ENCODE measurements at places on chromosomes 7 and 10.

DNA sequence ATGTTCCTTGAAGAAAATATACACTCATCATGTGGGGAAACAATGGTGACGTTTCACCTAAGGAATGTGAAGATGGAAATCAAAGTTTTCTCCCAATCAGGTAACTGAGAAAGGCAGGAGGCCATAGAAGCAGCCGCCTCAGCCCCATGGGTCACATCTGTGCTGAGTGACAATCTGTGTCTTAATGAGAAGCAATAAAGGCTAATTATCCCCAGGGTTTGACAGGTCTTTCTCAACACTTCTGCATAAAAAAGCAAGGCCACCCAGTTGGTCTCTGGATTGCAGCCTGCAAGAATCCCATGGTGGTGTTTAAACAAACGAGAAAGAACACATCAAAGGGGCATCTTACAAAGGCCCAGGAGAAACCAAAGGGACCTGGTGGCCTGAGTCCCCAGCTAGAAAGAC, 91.1 kb upstream of the TNS3 start:
- DNase-seq, result no peak

DNA sequence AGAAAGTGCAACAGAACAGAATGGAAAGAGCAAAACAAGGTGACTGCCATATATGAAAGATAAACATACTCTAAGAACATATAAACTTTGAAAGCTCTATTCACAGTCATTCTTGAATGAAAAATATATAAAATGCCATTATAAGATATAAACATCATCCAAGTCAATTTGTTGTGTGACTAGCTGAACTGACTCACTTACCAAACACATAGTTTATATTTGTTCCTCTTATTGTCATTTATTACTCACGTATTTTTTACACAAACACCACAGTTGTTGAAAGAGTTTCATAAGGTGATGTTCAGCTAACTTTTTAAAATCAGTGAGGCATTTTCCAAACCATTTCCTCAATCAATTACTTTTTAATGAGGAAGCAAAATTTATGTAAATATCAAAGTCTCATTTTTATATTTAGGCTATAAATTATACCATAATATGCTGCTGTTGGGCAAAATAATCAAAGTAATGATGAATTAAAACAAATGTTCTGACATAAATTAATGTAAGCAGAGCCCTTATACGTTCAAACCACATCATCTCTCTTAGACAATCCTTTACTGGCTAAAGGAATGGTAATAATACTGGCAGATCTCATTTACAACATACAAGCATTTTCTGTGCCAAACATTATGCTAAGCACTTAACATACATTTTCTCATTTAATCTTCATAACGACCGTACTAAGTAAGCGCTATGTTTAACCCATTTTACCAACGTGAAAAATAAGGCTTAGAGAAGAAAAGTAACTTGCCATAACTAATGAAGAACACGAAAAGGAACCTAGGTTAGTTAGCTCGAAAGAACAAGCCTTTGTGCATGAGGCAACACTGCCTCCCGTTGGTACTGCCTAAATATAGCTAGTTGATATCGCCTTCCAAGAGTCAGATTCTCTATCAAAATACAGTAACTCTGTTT, 7.3 kb downstream of the LRRN3 start:
- DNase-seq, result peak; percentile 64

DNA sequence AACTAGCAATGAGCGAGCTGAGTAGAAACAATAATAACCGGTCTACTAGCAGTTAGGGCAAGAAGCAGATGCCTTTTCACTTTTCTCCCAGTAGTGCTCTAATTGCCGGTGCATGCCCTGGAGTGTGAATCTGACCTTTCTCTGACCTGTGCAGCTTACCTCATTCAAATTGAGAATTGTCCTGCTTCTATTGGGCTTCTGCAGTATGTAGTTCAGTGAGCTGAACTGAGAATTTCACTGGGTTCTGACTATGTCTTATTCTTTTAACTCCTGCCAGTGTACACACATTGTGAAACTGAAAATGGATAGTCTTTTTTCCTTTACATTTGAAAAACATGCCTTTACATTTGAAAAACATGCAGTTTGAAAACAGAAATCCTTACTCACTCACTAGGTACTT, 157.9 kb upstream of the GRM3 start:
- DNase-seq, result no peak

GRCh38 chr7:93544691-93545090, 29.8 kb downstream of the CALCR start:
- no peak for DNase-seq

- DNase-seq, result no peak
Measured at GRCh38 chr7:94382132-94382531, 12.6 kb upstream of the COL1A2 start.

DNA sequence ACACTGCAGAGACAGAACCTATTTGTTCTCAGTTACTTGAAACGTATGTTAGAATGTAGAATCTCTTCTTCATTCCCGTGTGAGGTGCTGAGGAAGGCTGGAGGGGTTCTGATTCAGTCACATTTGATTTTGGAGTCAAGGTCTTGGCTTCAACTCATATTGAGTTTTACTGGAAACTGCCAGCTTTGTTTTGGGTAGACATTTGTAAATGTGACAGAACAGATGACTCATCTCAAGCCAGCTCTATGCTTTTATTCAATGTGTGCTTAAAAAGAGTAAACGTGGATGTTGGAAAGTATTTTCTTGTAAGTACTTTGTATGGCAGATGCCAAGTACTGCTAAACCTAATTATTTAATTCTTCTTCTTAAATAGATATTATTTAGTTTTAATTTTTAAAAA, 780.8 kb upstream of the C7orf33 start:
- no peak for DNase-seq

DNA sequence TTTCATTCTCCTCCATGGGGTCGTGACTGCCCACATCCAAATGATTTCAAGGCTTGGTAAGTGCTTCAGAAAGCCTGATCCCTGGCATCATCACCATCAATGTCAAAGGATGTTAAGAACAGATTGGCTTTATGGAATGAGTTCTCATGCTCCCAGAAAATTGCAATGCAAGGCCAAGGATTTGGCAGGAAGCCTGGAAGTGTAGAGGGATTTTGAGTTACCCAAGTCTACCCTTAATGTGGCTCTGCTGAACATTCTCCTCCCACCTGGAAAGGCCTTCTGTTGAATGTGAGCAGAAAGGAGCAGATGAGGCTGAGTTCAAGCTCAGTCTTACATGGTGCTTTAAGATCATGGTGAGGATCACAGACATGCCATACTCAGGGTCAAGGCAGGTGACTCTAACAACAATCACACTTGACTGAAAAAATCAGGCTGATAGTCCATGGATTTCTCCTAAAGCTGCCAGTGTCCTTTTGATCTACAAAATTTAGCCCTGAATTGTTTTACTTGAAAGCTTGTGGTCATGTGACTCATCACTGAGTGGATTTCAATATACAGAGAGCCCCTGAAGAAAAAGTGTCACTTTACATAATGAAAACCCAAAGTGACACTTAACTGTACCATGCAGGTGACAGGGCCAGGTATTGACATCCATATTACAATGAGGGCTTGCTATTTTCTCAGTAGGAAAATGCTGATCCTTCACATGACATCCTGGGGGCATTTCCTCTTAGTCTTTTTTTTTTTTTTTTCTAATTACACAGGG, 111.1 kb upstream of the PDLIM1 start:
- no peak for DNase-seq

DNA sequence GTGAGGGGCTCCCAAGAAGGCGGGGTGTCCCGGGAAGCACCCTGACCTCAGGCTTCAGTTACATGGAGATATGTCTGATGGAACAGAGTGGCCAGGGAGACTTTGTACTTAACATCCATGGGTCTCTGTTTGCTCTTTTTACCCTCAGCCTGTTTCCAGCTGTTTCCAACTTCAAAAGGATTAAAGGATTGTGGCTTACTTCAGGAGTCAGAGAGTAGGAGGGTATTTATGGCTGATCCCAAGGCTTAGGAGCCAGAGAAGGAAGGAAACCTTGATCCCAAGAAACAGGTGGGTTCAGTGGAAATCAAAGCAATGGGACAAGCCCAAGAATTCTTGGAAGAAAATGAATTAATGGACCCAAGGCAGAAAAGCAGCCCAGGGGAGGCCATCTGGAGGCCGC, 37.7 kb upstream of the ZNF438 start:
- DNase-seq, result no peak

DNA sequence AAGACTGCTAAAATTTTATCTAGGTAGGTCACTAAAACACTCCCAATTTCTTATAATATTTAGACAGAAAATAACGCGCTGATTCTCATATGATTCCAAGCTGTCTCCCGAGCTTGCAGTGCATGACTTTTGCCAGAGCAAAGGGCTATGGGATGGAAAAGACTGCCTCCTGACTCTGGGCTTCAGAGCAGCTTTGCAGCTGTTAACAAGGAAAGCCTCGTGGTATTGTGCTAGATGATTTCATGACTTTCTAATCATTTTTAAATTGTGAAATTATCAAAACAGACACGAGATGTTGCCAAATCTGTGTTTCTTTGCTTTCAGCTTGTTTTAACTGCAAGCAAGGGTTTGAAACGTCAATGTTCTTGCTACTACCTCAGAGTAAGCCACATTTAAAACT, 238.3 kb downstream of the AGMO start:
- no peak for DNase-seq

DNA sequence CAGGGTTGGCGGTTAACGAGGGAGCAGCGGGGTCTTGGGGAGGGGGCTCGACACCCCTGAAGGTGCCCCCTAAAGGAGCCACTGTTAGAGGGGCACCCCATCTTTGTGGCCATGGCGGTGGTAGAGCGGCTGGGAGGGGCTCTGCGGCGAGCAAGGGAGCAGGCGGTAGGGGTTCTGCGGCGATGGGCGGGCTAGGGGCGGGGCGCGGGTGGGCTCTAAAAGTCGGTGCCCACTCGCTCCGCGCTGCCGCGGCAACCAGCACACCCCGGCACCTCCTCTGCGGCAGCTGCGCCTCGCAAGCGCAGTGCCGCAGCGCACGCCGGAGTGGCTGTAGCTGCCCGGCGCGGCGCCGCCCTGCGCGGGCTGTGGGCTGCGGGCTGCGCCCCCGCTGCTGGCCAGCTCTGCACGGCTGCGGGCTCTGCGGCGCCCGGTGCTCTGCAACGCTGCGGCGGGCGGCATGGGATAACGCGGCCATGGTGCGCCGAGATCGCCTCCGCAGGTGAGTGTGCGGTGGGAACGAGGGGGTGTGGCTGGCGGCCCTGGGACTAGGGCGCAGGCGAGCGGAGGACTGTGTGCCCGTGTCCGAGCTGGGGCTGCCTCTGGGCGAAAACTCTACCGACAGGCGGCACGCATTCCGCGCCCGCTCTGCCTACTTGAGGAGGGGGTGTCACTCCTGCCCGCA, at the start of gene MEST:
TSS of gene MEST (plus strand) at position 245 of the 682 bp plus-strand sequence. CDS start at position 474, 229 bp downstream.
- DNase-seq, result no peak

- no peak for DNase-seq
Measured at GRCh38 chr7:14745076-14745475, 157.5 kb downstream of the DGKB start.

DNA sequence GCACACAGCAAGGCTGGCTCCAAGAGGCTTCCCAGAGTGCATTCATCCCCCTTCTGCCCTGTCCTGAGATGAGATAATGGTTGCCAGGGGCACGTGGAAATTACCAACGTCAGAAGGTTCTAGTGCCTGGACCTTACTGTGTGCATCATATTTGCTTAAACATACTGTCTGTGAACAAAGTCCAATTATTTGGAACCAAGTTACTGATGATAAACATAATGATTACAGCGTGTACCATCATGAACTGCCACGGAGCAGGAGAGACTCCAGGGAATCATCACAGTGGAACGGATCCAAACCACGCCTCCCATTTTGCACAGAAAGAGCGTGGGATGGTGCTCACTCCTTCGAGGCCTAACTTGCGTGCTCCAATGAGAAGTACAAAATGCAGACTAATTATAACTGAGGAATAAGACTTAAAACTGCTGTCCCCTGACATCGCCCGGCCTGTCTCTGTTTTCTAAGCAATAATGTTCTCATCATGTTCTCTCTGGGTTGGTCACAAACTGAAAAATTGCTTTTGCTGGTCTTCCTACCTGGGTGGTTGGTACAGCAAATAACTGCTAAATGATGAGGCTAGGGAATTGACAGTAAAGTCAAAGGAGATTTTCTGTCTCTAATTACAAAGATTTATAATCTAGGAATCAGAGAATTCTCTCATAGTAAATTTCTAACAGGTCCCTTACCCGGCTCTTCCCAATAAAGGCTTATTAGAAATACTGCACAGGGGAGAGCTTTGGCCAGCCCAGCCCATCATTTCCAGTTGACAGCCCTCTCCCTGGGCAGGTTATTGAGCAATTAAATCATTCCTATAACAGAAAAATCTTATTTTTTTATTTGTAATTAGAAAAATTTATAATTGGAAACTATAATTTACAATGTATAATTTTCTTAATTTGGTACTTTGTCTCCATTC, 182.2 kb downstream of the CAMK1D start:
- peak; percentile 21 for DNase-seq

Data from A549 (cell line).